NB4 (cell line): ENCODE measurements at places on chromosomes 11 and 22.

- DNase-seq, result no peak
Observed at GRCh38 chr22:46588279-46589140, 31.7 kb upstream of the GRAMD4 start.

GRCh38 chr22:39317775-39318506 is 1.5 kb downstream of the RPL3 start:
- no peak for DNase-seq

GRCh38 chr11:9150926-9151325 is 59.5 kb upstream of the SCUBE2 start:
- DNase-seq, result no peak

GRCh38 chr11:26199331-26200095 is 132.4 kb upstream of the ANO3 start:
- DNase-seq, result no peak

DNA sequence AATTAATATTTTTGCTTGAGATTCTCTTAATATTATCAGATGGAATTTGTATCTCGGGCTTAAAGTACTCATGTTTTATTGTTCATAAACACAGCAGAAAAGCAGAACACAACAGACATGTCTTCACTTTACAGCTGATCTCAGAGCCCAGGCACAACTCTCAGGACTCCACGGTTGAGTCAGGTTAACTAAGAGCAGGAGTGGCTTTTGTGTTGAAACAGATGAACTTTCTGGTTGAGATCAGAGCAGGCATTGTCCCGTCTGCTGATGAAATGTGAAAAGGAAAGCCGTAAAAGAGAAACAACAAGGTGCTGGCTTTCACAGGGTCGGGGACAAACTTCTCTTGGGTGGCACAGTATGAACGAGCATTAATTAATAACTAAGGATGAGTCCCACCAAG is 49.0 kb downstream of the JHY start:
- DNase-seq, result no peak

- DNase-seq, result peak; percentile 52
Observed at GRCh38 chr11:44316659-44317240, 6.8 kb upstream of the ALX4 start.

DNA sequence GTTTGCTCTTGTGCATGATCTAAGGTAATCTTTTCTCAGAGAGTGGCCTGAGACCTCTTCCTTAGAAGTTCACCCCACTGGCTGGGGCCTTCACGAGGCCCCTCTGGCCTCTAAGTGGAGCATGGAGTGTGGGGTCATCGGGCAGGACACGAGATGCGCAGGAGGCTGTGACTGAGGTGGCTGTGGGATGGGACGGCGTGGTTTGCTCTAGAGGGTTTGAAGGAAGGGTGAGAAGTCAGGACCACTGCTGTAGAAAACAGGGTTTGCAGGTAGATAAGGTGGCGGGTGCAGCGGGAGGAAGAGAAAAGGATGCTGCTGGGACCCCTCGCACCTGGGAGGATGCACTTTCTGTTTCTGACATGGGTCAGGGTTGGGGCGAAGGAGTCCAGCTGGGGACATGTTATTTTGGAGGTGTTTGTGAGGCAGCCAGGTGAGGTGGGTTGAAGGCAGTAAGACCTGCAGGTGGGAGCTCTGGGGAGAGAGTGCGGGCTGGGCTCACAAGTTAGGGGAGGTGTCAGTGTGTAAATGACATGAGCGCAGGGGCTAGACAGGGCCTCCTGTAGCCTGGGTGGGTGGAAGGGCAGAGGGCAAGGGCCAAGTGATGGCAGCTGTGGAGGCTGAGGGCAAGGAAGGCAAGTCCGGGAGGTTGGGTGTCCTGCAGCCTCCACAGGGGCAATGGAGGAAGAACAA is 62.5 kb downstream of the KCNQ1 start:
- DNase-seq, result no peak

DNA sequence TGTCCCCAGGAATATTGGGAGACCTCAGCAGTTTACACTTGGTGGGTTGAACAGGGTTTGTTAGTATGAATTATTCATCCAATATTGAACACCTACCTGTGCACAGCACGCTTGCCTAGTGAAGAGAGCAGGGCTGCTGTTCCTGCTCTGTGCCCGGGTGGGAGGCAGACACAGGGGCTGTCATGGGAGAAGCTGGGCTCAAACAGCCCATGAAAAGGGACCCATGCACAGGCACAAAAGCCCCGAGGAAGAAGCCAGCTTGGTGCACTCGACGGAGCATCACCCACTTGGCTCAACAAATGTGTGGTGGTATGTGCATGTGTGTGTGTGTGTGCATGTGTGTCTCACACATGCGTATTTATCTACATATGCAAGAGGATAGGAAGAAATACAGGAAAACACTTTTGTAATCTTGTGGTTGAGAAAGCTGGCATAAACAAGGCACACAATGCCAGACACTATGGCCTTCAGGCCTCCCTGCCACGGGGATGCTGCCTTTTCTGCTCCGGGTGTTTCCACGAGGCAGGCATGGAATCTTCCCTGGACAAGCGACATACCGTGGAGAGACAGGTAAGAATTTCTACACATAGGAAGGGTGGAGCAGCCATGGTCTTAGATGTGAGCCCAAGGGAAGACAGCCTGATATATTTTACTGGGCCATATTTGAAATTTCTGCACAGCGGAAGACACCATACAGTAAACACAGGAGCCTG is 5.0 kb upstream of the APOBEC3A start:
- no peak for DNase-seq

DNA sequence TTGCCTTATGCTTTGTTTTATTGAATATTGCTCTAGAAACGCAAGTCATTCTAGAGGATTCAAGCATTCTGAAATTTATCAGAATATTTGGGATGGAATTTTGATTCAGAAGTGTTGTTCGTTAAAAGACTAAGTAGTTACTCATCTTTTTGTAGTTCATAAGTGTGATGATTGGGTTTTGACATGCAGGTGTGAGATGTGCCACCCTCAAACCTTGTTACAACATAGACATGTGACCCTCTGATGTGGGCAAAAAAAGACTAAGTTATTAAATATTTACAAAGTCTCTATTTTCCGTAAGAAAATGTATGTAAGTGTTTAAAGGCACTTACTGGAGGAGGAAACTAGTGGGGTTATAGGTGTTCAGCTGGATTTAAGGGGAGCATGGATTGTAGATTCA is 8.9 kb downstream of the YWHAH start:
- DNase-seq, result no peak
